Endothelial cell of umbilical vein (primary cell): ENCODE measurements at places on chromosomes 1 and 21. TPM values are rescaled to one million over a fixed set of nuclear protein-coding genes. Genes with fewer than 3 reads are reported as not detected.

PGLYRP4 gene
- not detected in 2 replicates for total RNA-seq

TRIM67 gene
- not detected in 2 replicates for total RNA-seq

PTCH2 gene
- total RNA-seq: 1.8 and 1.9 TPM in 2 replicates

AMY1A gene
- not detected in 2 replicates for total RNA-seq

PPIAL4G gene
- not detected in 2 replicates for total RNA-seq

PTPN22 gene
- not detected in 2 replicates for total RNA-seq

LCE1B gene
- total RNA-seq: not detected in 2 replicates

DNA sequence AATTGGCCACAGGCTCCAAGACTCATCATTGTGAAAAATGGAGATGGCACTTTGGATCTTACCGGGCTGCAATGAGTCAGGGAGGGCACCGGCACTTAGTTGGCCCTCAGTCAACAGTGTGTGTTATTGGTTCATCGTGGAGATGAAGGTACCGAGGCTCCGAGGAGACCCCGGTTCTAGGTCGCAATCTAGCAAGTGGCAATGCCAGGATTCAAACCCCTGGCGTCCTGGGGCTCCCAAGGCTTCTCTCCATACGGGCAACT, 49.0 kb upstream of the ACOT11 start:
- DNase-seq: no peak

- no peak for DNase-seq
These were observed 13.4 kb downstream of the PAX7 start for GRCh38 chr1:18644013-18644399.

- DNase-seq: peak; percentile 43
These were observed 52.2 kb downstream of the PUM1 start for GRCh38 chr1:31013187-31013864.

DNA sequence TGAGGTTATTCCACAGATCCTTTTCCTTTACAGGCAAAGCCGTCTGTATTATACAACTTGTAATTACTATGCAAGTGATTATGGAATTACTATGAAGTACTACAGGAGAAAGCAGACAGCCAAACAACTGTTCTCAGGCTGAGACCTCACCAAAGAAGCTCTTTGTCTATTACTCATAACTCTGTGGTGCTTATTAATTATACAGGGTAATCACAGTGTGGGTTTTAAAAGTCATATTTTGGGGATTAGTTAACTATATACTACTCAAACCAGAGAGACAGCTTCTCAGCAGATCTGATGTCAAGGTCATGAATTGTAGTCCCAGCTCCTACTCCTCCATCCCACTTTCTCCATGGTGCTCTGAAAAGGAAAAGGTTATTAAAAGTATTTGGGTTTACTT, 49.6 kb downstream of the CTTNBP2NL start:
- no peak for DNase-seq

DNA sequence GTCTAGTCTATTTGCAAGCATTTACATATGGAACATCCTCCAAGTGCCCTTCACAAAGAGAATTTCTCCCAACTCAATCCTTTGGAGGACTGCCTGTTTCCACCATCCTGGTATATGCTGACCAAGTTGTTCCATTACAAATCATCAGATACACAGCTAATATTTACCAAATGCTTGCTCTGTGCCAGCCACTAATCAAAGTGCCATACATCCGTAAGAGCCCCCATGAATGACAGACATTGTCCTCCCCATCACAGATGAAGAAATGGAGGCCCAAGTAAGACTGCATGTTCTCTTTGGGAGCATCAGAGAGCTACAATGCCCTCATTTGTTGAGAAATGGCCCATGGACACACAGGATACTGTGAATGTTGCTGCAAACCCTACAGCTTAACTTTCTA, 130.0 kb upstream of the BACE2 start:
- no peak for DNase-seq

DNA sequence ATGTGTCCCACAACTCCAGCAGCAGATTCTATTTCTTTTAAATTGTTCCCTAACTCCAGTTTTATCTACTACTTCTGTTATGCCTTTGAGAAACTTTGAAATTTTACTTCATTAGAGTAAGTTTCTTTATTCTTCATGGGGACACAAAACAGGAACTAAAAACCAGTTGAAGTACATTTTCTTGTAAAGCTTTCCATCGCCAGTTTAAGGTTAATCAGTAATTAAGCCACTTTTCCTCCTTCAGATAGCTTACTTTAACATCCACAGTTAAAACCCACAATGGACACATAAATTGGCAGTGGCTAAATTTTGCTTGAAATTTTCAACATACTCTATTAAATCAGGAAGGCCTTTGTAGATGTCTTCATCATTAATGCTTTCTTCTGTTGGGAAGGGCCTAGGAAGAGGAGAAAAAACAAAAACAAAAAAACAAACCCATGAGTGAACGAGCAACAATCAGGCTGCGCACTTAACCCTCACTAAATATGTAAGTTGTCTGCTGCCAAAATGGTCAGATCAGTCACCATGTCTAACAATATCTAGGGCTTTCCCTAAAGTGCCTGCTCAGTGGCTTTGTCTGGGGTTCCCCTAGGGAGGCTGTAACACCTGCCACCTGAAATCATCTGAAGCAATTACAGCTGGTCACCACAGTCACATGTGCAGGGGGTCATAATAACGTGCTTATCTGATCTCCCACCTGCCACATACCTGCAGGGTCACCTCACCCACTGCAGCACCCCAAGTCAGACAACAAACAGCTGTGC, 187.9 kb downstream of the VAV3 start:
- DNase-seq: no peak

- peak; percentile 45 for DNase-seq
These were observed 181.0 kb downstream of the DHRS3 start for GRCh38 chr1:12436817-12437599.

- no peak for DNase-seq
These were observed 30.1 kb upstream of the CSF3R start for GRCh38 chr1:36512842-36513241.

DNA sequence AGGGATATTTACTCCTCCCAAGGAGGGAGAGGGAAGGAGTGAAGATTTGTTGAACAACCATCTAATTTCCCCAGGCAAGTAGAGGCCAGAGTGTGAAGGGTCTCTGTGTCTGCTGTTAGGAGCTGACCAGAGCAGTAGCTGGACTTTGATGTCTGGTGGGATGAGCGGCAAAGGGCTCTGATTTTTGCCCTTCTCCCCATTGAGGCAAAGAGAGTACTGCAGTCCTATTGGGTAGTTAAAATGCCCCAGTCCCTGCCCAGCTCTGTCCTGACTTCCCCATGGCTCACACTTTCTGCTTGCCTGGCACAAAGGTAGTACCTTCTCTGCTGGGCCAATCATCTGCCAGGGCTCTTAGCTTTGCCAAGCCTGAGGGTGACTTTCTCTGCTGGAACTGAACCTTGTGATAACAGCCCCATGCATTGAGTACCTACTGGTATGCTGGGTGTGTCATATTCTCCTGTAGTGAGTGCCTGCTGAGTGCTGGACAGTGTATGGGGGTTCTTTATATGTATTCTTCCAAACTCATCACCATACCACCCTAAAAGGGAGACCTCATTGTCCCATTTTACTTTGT, 64.0 kb upstream of the SELENON start:
- no peak for DNase-seq

DNA sequence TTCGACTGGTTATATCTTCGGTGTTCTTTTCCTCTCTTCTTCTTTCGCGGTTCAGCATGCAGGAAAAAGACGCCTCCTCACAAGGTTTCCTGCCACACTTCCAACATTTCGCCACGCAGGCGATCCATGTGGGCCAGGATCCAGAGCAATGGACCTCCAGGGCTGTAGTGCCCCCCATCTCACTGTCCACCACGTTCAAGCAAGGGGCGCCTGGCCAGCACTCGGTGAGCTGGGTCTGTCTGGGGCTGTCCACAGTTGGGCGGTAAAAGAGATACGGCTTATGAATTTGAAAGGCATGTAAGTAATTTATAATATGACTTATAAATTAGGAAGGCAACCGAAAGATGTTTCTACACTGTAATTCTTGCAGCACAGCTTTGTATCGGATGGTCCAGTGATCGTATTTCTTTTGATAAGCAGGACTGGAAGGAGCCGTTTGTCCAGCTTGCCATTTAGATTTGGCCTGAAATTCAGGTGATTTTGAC, 334 bp downstream of the CTH start:
- no peak for DNase-seq

GRCh38 chr1:35561972-35562680, 4.5 kb downstream of the NCDN start:
- DNase-seq: no peak

- DNase-seq: no peak
These were observed 1762.1 kb downstream of the BRINP3 start for GRCh38 chr1:188715566-188715965.

GRCh38 chr21:14957836-14958235, 107.0 kb downstream of the NRIP1 start:
- no peak for DNase-seq

DNA sequence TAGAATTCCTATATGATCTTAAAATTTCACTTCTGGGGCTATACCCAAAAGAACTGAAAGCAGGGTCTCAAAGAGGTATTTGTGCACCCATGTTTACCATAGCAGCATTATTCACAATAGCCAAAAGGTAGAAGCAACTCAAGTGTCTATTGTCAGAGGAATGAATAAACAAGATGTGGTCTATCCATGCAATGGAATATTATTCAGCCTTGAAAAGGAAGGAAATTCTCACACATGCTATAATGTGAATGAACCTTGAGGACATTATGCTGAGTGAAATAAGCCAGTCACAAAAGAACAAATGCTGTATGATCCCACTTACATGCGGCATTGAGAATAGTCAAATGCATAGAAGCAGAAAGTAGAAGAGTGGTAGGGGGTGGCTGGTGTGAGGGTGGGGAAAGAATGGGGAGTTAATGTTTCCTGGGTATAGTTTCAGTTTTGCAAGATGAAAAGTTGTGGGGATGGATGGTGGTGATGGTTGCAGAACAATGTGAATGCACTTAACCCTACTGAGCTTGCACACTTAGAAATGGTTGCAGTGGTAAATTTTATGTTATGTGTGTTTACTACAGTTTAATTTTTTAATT, 122.4 kb downstream of the TOMM20 start:
- no peak for DNase-seq

DNA sequence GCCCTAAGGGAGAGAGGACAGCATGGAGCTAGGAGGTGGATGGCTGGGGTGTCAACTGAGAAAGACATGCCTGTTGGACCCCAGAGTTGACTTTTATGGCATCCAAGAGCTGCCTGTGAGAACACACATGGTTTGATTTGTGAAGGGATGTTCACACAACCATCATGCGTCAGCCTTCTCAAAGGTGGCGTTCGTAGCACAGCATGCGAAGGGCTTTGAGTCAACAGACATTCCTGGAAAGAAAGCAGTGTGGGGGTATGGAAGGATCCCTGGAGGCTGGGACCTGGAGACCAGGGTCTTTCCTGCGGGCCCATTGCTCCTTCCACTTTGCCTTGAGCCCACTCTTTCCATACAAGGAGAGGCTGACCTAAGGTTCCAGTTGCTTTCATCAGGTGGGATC, 6.4 kb upstream of the WNT3A start:
- DNase-seq: no peak

- peak; percentile 96 for DNase-seq
These were observed 7.2 kb upstream of the GNG12 start for GRCh38 chr1:67840449-67840848.

DNA sequence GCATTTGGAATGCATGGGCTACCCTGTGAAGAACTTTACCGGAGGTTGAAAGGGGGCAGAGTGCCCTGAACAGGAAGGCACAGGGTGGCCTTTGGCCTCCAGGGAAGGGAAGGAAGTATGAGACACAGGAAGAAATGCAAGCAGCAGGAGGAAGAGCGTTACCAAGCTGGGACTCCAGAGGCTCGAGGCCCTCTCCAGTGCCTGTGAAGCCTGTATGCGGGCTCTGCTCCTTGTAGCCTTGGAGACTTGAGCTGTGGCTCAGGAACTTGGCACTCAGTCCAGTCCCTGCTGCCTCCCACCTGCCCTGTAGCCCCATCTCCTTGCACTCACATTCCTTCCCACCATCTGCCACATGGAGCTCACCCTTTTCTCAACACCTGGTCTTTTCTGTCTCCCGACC, 33.5 kb upstream of the RNF19B start:
- DNase-seq: peak; percentile 72

- DNase-seq: peak; percentile 72
These were observed 5.4 kb downstream of the PLA2G2E start for GRCh38 chr1:19918057-19918456.

GRCh38 chr1:2204415-2205190, 10.0 kb upstream of the FAAP20 start:
- DNase-seq: peak; percentile 70

DNA sequence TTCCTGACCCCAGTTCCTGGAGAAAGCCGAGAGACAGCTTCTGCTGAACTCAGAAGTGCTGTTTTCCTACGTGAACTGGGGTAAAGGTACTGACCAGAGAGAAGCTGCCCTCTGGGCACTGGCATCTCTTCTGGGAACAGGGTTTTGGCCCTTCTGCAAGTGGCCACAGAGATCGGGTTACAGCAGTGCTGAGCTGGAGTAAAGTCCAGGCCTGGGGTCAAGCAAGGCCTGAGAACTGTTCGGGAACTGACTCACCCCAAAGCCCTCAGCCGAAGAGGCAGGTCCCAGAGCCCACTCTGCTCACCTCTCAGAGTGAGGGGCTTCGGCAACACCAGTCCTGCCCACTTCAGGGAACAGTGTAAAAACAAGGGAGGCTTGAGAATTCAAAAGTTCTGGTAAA, 177.2 kb upstream of the RUNX1 start:
- DNase-seq: peak; percentile 13

- DNase-seq: no peak
These were observed 11.4 kb upstream of the DNASE2B start for GRCh38 chr1:84386716-84387479.

GRCh38 chr1:84665703-84666317, 24.5 kb downstream of the SSX2IP start:
- DNase-seq: no peak

- DNase-seq: no peak
These were observed 53.6 kb downstream of the GLUL start for GRCh38 chr1:182337736-182338571.

GRCh38 chr1:68907491-68907890, 410.6 kb upstream of the DEPDC1 start:
- no peak for DNase-seq

DNA sequence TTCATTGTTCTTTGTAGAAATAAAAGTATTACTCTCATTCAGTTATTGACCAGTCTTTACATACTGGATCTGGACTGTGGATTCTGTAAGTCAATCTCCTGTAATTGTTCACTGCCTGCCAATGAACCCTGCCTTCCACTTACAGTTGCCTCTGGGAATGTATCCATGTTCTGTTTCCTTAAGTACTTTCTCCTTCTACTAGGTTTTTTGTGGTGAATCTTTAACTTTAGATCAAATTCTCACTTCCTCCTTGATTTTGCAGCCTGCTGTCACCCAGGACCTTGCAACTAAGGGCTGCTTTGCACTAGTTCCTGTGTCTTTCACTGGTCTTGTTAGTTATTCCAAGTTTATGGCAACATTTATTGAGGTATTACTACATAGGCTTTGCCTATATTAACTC, 28.2 kb upstream of the ANKRD13C start:
- no peak for DNase-seq

GRCh38 chr1:110053552-110054428, 16.7 kb downstream of the ALX3 start:
- DNase-seq: peak; percentile 39

GRCh38 chr1:235025422-235025984, 103.1 kb downstream of the TOMM20 start:
- no peak for DNase-seq
